Neural crest cell (in vitro differentiated cells): ENCODE measurements at places on chromosomes 6 and 20.
A peak's percentile ranks its signal among the peaks of the same experiment; 100 is the strongest.

DNA sequence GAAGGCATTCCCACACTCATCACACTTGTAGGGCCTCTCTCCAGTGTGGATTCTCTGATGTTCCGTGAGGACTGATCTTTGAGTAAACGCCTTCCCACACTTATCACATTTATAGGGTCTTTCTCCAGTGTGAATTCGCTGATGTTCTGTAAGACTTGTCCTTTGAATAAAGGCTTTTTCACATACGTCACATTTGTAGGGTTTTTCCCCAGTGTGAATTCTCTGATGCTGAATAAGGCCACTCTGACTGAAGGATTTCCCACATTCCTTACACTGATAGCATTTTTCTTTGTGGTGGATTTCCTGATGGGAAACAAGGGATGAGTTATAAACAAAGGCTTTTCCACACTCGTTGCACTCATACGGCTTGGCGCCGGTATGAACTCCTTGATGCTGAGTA, 8.9 kb downstream of the ZSCAN12 start:
- DNase-seq, result no peak

DNA sequence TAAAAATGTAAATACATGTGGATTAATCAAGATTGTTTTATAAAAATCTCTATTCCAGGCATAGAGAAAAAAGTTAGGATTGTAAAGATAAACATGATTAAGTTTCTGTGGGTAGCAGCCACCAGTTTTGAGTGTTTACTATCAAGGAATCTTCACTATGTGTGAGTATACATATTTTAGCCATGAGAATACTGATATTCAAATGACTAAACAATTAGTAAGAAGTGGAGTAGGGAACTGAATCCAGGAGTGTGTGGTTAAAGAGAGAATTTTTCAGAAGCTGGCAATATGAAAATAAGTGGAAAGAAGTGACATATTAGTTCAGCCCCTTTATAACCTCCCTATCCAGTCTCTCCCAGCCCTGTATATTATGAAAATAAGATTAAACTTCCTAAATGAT, 10.3 kb downstream of the ELOVL2 start:
- no peak for DNase-seq

- no peak for DNase-seq
Observed at GRCh38 chr6:107728564-107728897, 95.6 kb downstream of the SCML4 start.

DNA sequence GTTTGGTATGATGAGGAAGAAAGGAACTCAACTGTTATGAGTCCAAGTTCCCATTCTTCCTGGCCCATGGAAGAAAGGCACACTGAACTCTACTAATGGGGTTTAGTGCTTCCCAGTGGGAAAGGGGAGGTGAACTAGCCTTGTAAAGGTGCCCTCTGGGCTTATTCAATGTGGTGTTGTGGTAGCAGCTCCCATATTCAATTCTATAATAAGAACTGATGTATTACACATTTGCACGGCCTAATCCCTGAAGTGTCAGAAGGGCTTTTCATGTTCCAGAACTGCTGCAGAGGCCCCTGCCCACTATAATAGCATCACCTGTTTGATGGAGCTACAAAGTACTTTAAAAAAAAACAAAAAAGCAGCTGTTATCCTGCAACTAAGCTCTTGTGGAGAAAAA, 17.1 kb downstream of the PRKN start:
- DNase-seq, result no peak

DNA sequence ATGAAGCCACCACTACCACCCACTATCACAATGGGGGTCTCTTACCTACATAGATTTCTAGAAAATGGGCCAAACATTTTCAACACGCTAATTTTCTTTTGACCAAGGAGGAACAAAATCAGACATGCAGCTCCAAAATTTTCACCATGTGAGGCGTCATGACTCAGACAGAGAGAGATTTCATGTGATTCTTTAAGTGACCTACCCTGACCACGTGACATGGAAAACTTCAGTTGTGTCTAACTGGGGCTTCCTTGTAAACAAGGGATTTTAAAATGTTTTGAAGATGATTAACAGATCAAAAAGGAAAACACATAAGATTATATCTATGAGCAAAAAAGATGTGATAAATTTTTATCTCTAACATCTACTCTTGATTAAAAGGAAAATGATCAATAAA, 199.2 kb downstream of the TBXT start:
- DNase-seq, result no peak

DNA sequence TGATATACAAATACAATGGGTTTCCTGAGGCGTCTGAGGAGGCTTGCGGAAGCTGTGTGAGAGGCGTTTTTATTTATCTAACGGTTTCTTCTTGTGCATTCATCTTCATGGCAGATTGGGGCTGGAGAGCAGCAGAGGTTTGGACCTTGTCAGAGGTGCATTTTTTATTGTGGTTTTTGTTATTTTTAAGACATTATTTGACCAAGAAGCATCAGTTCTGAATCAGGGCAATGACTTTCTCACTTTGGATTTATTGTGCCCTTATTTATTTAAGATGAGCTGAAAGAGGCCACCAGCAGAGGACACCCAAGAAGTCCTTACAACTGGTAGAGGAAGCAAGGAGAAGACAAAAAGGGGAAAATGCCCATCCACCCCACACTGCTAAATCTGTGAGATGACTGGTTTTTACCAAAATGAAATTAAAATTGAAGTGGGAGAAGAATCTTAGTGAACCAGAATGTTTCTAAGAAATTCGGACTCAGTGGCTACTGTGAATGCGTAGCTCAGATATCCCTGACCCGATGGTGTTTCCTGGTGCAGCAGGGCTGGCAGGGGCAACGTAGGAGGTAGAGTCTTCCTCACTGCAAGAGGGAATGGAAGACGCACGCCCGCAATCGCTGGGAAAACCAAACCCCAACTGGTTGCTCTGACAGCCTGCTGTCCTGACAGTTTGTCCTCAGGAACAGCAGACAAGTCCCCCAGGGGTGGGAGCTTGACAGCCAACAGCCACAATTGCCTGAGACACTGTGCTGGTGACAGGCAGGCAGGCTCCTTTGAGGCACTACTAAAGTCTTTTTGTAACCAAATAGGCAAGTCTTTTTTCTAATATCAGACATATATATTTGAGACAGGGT, 14.2 kb downstream of the PRR18 start:
- DNase-seq, result no peak

DNA sequence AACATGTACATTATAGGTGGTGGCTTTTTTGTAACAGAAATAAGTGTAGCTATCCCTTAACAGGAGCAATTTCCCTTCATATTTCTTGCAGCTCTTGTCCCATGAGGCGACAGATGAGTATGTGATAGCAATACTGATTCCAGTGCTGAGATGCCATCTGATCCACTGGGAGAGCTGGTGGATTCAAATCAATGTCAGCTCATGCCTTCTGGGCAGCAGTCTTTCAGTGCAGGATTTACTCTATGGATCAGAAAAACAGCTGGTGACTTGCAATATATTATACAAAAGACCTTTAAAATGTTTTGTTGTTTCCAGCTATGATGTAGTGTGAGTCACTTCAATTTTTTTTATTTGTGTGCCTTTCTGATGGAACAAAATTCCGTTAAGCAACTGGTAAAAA, 259.9 kb upstream of the SASH1 start:
- DNase-seq, result no peak

GRCh38 chr6:41155132-41155805, 1.1 kb upstream of the TREML1 start:
- DNase-seq, result no peak

- DNase-seq, result no peak
Observed at GRCh38 chr6:166174031-166174430, 6.4 kb upstream of the TBXT start.

DNA sequence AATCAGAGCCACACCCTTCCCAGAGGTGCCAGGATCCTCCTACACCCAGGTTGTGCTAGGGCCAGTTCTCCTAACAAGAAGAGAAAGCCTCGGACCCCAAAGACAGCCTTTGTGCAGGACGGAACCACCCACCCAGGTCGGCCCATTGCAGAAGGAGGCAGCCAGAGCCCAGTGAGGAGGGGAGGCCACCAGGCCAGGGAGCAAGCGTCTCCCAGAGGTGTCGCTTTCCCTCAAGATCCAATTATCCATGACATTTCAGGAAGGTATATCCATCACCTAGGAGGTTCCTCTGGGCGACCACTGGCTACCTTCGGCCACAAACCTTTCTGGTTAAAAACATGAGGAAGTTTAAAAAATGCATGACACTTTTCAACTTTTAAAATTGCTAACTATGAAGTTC, 87.4 kb upstream of the THBS2 start:
- DNase-seq, result no peak

- DNase-seq, result no peak
Observed at GRCh38 chr6:158255989-158256601, 56.2 kb upstream of the TULP4 start.

DNA sequence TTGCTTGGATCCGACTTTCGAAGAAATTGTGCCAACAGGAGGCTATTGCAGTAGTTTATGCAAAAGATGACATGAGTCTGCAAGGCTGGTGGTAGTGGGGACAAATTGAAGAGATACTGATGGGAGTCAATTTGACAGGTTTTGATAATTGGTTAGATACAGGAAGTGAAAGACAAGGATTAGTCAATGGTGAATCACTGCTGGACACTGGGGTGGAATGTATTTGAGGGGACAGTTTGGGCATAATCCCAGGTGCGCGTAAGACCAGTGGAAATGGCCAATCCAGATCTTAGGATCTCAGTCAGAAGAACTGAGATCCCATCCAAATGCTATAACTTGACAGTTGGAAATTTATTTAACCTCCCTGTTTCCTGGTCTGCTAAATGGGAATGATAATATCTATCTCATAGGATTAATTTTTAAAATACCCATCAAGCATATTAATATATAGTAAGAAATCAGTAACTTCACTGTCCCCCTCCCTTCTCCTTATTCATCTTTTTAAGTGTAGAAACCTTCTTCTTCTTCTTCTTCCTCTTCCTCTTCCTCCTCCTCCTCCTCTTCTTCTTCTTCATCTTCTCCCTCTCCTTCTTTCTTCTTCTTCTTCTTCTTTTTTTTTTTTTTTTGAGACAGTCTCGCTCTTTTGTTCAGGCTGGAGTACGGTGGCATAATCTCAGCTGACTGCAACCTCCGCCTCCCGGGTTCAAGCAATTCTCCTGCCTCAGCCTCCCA, 30.9 kb upstream of the ERVFRD-1 start:
- DNase-seq, result no peak

- DNase-seq, result peak; percentile 41
Observed at GRCh38 chr20:59603781-59604541, at the start of gene PHACTR3. TSS of gene PHACTR3 (plus strand) at chr20:59604540. CDS start at chr20:59605015, 475 bp downstream.

GRCh38 chr6:17159240-17159639, 57.4 kb downstream of the STMND1 start:
- DNase-seq, result no peak

GRCh38 chr20:56893226-56893917, 264.3 kb downstream of the TFAP2C start:
- DNase-seq, result no peak

DNA sequence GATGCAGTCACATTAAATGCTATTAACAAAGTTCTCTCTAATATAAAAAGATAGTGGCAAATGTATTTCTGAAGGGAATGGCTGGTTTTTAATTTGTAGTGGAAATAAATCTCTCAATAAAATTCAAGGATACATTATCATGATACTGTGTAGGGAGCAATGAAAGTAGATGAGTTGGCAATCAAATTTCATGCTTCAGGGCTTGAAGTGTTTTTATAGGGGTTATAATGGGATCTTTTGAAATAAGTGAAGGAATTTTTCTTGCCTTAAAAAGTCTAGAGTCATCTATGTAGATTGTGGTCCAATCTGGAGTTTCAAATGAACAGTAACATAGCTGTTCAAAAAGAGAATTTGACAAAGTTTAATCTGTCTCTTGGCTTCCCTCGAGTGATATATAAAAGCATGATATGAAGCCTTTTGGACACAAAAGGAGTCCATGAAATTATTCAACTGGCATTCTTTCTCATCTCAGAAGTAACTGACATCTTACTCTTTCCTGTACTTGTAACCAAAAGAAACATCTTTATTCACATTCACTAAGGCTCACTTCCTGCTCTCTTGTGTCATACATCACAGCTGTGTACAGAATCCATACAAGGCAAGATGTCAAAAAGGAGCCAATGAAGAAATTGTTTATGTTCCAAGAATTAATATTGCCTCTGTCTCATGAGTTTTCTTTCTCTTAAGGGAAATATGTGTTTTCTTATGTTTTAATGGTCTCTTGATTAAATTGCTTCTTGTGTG, 591.0 kb upstream of the GJE1 start:
- DNase-seq, result no peak

GRCh38 chr20:47300071-47300470, 56.4 kb downstream of the ZMYND8 start:
- DNase-seq, result no peak
